Effector CD4-positive, alpha-beta T cell (primary cell): ENCODE measurements at places on chromosomes 7 and 10.

DNA sequence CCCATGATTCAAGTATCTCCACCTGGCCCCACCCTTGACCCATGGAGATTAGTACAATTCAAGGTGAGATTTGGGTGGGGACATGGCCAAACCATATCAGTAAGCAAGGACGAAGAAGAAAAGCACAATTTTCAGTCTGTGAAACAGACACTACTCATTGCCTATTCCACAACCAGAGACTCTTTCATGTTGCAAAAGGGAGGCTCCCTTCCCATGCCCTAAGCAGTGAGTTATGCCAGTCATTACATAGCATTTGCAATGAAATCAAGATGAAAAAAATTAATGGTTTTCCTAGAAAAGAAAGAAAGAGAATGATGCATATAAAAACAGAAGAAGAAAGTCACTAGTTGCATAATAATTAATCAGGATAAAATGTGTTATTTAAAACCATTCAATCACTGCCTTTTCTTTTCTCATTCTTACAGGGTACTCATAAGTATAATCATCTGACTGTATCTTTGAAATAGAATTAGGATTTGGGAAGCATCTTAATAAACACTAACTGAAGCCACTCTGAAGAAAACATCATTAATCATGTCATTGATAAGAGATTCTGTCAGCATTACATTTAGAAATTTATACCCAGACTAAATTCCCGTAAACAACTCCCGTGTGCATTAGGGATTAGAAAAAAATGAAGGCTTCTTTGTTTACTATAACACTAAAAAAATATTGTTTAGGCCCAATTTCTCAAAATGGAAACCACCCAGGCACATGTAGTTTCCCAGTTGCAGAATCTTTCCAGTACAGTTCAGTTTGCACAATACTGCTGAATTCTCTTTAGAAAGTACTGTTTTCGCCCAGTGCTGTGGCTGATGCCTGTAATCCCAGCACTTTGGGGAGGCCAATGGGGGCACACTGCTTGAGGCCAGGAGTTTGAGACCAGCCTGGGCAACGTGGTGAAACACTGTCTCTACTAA, 9.1 kb downstream of the PRPS1L1 start:
- DNase-seq: no peak

GRCh38 chr7:140593672-140593982, 47.0 kb downstream of the DENND2A start:
- DNase-seq: no peak

- no peak for DNase-seq
These were observed 158.3 kb downstream of the TCF7L2 start for GRCh38 chr10:113108194-113108835.

GRCh38 chr7:99468336-99468918, 2.5 kb upstream of the ATP5MF start:
- no peak for DNase-seq

GRCh38 chr10:101291331-101292193, 62.3 kb upstream of the LBX1 start:
- DNase-seq: peak; percentile 26

- no peak for DNase-seq
These were observed 759.3 kb upstream of the AUTS2 start for GRCh38 chr7:68839014-68839413.

DNA sequence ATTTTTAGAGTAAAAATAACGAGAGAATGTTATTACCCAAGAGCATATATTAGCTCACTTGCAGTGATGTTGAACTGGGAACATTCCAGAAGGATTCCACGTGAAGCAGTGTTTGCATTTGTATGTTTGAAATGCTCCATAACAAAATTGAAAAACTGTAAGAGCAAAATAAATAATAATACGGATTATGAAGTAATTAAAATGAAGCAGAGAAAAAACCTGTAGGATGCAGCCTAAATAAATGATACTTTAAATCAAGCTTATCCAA, 203.3 kb downstream of the BAMBI start:
- no peak for DNase-seq

DNA sequence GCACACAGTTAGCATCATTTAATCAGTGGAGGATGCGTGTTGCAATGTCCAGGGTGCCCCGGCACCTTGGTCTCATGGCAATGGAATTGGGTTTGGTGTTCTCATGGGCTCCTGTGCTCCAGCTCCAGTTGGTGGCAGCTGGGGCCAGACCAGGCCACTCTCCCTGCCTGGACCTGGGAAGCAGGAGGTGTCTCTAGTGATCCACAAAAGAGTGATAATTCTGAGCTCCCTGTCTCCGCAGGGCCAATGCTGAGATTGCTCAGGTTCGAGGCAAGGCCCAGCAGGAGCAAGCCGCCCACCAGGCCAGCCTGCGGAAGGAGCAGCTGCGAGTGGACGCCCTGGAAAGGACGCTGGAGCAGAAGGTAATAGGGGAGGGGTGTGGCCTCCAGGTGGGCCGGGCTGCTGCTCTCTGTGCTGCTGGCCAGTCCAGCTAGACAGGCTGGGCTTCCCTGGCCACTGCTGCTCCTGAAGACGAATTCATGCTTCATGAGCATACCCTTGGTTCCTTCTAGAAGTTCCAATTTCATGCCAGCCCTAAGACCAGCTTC, 21.7 kb upstream of the BTBD16 start:
- DNase-seq: no peak

- no peak for DNase-seq
These were observed 34.3 kb downstream of the HTRA1 start for GRCh38 chr10:122495406-122496340.

GRCh38 chr10:77504196-77504872, 133.3 kb downstream of the KCNMA1 start:
- no peak for DNase-seq

GRCh38 chr7:24972991-24973390, 7.0 kb downstream of the OSBPL3 start:
- no peak for DNase-seq

GRCh38 chr10:130440494-130440893, 304.3 kb downstream of the GLRX3 start:
- no peak for DNase-seq

DNA sequence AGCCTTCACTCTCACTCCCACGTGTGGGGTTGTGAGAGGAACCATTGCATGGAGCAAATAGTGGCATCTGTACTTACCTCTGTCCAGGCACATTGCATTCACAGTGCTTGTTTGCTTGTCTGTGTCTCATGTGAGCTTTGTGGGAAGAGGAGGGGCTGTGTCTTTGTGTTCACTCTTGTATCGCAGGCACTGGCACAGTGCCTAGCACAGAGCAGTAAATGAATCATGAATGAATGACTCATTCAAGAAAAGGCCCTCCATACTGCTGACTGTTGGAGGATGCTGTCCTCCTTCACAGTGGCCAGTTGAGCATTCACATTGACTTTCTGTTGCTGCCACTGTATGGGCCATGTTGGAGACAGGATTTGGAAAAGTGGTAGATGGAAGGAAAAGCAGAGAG, 125.3 kb downstream of the SORCS3 start:
- DNase-seq: no peak

- DNase-seq: no peak
These were observed 22.5 kb downstream of the CAV1 start for GRCh38 chr7:116547347-116547746.

DNA sequence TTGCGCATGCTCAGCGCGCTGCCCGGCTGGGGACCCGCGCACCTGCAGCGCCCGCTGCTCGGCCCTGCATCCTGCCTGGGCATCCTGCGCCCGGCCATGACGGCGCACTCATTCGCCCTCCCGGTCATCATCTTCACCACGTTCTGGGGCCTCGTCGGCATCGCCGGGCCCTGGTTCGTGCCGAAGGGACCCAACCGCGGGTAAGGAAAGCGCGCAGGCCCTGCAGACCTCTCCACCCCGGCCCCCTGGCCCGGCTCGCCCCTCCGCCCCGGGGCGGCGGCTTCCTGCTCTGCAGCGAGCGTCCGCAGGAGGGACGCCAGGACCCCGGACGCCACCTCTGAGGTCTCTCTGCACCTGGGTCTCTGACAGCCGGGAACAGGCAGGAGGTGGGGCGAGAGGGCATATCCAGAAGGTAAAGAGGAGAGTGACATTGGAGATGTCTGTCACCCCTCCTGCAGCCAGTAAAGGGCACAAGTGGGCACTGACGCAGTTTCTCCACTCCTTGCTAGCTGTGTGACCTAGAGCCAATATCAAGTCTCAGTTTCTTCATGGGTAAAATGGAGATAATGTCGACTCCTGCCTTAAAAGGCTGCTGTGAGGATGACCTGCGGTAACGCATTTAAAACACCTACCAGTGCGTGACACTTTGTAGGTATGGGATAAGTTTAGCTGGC, 338 bp downstream of the ATP6V0E2 start:
- no peak for DNase-seq

DNA sequence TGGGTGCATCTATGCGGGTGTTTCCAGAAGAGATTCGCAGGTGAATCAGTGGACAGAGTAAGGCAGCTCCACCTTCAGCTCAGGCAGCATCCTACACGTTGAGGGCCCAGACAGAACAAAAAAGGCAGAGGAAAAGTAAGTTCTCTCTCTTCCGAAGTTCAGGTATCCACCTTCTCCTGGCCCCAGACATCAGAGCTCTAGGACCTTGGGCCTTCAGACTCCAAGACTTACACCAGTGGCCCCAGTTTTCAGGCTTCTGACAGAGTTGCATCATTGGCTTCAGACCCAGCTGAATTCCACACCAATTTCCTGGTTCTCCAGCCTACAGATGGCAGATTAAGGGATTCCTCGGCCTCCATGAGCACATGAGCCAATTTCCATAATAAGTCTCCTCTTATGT, 102.2 kb upstream of the GPR26 start:
- DNase-seq: no peak

GRCh38 chr10:4851846-4852245, 25.8 kb downstream of the AKR1E2 start:
- no peak for DNase-seq

DNA sequence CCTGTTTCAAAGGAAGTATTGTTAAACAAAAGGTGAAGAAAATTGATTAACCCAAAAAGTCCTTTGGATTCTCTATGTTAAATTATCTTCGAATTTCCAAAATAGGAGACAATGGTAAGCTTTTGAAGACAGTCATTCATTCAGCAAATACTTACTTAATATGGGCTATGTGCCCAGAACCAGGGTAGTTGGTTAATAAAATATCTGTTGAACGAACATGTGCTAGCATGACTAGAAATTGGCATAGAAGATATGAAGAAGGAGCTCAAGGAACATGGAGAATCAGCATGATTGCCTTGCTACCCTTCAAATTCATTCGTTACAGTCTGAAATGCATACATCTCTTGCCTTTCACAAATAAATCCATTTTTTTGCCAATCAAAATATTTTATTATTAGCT, 123.1 kb upstream of the RHEB start:
- DNase-seq: no peak

- DNase-seq: no peak
These were observed 42.9 kb downstream of the PRKG1 start for GRCh38 chr10:51117053-51117660.

- no peak for DNase-seq
These were observed 500.0 kb downstream of the TYW1 start for GRCh38 chr7:67496589-67496988.

DNA sequence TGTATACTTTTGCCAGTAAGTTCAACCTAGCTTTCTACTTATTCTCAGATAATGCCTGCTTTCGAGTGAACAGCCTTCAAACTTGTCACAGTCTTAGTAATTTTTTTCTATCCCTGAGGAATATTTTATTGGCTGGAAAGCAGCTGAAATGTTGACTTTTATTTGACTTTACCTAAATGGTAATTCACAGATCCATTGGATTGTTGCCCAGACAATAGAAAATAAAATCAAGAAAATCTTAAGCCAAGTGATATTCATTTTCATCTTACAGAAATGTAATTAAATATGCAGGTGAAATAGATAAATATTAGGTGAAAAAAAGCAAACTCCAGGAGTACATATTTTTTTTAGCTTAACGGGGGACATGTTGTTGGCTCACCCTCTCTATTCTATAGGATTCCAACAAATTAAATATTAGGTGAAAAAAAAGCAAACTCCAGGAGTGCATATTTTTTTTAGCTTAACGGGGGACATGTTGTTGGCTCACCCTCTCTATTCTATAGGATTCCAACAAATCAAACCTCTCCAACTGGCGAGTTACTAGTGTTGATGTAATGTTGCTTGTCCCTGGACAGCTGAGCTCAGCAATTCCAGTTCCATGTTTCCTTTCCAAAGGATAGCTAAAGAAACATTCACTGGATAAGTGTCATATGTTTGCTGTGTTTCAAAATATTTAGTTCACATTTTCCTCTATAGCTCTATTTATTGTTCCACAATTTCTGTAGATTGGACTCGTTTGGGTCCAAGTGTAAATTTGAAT, 4.2 kb downstream of the TMEM26 start:
- no peak for DNase-seq

GRCh38 chr7:17681965-17682364, 258.3 kb downstream of the SNX13 start:
- no peak for DNase-seq

DNA sequence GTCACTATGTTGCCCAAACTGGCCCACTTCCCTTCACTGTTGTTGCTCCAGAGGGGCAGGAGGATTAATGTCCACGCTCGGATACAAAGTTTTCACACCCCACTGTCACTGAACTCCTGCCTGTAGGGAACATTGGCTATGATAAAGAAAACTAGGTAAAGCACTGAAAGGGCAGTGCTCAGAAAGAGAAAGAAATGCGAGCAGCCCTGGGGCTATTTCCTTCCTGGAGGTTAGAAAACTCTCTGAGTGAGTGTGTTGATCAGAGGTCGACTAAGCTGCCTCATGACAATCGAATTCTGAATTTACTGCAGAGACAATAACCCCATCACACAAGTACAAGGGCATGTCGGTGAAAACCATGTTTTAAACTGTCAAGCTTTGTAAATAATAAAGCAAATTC, 227.2 kb upstream of the PITRM1 start:
- DNase-seq: no peak

DNA sequence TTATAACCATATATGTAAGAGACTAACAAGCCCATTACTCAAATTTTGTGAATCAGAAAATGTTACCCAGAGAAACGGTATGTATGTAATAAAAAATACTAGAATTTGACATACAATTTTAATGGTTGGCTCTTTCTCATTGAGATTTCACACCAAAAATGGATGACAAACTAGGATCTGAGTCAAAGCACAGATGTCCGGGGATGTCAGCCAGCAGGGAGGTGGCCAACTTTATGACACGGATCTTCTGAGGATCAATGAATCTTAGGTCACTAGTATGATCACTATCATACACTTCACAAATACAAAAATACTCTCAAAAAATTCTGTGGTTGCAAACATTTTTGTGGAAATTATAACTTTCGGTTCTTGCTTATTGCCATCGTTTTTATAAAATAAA, 173.5 kb upstream of the NFE2L3 start:
- no peak for DNase-seq

GRCh38 chr10:47396311-47396717, 12.2 kb upstream of the ZNF488 start:
- DNase-seq: no peak

DNA sequence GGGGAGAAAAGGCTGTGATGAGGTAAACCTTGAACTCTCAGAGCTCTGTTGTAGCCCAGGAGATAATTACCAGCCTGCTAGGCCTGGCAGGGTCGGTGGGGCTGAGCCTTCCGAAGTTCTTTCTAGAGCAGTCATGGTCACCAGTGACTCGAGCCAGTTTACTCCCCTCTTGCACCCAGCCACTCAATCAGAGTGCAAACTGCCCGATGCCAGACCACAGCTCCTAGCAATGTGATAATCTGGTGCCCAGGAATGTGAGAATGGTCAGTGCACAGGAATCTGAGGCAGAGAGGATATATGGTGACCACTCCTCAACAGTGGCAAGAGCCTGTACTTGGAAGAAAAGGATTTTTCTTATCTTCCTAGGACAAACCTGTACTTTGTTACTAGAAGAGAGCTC, 46.4 kb upstream of the KMT2E start:
- DNase-seq: no peak
